ENCODE measurements at places on chromosomes 1 and 21. TPM values are rescaled to one million over a fixed set of nuclear protein-coding genes. Genes with fewer than 3 reads are reported as not detected.

The RIPK4 gene
- 17.7 TPM for total RNA-seq

The MROH9 gene
- total RNA-seq, result 0.24 TPM

The CCDC24 gene
- 2.7 TPM for total RNA-seq

The ACADM gene
- 37.0 TPM for total RNA-seq

The FLG2 gene
- total RNA-seq, result not detected

DNA sequence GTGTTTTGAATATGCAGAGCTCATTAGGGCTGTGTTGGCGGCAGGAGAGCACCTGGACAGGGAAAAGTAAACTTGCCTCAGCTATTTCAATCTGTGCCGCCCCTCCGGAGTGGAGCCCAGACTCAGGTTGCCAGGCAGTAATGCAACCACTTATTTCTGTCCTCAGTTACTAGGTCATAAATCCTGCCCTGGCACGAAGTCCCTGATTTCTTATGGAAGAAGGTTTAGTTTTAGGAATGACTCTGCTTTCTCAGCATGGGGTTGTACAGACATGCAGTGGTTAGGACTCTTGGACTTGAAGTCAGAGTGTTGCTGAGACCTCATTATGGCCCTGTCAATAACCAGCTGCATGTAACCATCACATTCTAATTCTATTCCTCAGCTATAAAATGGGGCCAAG lies 98.3 kb upstream of the FGGY start:
- no peak for DNase-seq

GRCh38 chr21:43758811-43759210 lies 17.3 kb downstream of the CSTB start:
- no peak for DNase-seq

DNA sequence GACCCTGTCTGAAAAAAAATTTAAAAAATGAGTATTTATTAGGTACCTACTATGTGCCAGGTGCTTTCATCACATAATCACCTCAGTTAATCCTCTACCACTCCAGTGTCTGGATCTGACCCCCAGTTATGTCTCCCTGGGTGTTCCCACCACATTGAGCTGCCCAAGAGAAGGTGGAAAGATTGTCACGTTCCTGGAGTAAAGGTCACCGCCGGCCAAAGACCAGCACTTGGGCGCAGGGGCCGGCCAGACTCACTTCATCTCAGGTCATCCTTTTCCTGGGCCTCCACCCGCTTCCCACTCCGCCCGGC lies 714 bp downstream of the PYCR2 start:
- DNase-seq, result no peak

DNA sequence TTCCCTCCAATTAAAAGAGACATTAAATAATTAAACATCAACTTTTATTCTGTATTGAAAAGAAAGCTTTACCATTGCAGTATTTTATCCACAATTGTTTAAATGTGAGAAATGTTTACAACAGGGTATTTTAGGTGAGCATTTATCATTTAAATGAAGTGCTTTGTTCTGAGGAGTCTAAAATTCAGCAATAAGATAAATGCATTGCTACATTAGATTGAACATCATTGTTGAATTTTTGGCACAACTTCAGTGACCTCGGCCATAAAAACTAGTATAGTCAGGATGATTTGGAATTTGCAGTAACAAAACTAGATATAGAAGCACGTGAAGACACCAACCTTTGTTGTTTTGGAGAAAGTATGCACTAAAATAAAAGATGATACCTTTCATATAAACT lies 692.9 kb downstream of the USP25 start:
- no peak for DNase-seq

- no peak for DNase-seq
These were observed 40.4 kb upstream of the ACTRT2 start for GRCh38 chr1:2980849-2981248.

DNA sequence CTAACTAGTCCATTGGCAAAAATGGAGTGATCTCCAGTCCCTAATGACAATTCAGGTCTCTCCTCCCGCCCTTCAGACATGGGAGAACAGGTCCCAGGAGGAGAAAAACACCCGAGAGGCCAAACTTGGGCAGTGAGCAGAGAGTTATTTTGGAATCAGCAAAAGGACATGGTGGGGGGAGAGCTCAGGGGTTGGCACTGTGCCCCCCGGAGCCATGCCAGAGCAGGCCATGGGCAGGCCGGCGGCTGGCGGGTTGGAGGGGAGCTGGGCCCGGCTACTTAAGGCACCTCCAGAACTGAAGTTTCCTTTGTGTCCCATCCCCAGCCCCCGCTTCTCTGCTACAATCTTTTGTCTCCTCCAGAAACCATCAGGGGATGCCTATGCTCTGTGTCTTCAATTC lies 7.1 kb downstream of the LGR6 start:
- DNase-seq, result no peak

GRCh38 chr1:205370780-205371179 lies 14.1 kb upstream of the KLHDC8A start:
- DNase-seq, result no peak

DNA sequence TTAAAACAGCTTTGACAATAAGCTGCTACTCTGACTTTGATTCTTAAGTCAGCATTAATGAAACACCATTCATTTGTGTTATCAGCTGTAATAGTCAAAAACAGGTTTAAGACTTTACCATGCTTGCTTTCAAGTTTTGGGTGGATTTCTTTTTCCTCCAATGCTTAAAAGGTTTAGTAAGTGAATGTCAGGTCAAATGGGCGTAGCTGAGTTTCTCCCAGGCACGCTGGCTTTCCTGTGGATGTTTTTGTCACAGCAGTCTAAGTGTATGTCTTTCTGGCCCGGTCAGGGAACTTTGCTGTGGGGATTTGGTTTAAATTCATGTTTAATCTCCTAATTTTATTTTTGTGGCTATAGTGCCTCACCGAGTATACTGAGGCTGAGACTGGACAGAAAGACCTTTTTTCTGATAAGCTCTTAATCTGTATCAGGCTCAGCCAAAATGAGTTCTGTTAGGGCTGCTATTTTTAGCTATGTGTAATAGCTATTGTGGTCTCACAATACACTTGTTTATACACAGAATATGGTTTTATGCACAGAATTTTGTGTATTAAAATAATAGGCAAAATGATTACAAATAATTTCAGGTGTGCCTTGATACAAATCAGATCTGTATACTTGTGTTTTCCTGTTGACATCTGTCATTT lies 292.8 kb downstream of the DISC1 start:
- DNase-seq, result no peak

- no peak for DNase-seq
These were observed 5.5 kb downstream of the TADA1 start for GRCh38 chr1:166870584-166870983.

DNA sequence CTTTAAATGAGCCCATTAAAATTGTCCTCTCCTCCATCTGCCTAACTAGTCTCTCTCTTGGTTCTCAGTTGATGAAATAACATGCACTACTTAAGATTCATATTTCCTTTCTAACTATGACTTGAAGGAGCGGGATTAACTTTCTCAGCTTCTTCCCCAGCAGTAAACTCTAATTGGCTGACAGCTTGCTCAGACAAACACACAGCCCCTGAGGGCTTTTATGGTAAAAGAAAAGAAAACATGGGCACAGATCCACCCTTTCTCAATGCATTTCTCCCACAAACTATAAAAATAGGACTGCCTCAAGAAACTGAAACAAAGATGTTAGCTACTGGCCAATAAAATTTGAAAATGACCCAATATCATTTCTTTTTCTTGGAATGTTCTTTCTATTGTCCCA lies 703.1 kb downstream of the ADGRL2 start:
- no peak for DNase-seq

DNA sequence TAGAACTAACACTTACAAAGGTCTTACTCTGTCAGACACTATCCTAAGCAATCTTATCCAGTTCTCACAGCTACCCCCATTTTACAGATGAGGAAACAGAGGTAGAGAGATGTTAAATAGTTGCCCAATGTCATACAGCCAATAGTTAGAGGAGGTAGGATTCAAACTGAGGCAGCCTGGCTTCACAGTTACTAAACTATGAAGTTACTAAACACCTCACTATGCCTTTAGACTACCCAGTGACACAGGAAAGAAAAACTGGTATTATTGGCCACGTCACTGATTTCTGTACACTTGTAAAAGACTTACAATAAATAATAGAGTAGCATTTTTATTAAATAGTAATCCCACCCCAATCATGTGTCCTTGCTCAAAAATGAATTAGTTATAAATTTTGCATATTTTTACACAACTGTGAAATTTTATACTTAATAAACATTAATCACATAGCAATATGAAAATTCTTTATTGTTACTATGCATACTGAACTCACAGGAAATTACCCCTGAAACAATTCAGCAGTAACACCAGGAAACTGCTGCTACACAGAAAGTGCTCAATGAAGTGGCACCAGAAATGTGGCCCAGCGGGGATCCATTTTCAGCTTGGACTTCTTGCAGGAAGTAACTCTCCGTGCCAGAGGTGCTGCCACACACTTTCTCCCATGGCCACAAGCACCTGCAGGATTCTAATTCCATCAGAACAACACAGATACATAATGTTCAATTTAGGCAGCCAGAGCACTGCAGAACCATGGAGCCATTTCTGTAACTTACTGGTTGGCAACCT lies 69.4 kb downstream of the VAV3 start:
- no peak for DNase-seq
